ENCODE measurements at places on chromosomes 6 and 20.

- peak; percentile 81 for DNase-seq
These were observed 862 bp upstream of the TFAP2C start for GRCh38 chr20:56628015-56628872.

- DNase-seq = no peak
These were observed 364.9 kb upstream of the RSPO3 start for GRCh38 chr6:126753606-126754005.

DNA sequence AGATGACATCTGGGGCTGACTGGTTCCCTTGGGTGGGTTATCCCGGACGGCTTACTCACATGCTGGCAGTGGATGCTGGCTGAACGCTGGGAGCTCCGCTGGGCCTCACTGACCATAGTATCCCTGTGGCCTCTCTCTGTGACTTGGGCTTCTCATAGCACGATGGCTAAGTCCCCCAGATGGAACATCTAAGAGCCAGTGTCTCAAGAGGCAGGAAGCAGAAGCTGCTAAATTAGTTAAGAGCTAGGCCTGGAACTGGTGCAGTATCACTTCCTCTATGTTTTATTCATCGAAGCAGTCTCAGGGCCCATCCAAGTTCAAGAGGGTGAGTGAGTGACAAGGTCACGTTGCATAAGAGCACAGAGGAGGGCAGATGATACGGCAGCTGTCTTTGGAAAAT, 116.5 kb upstream of the LAMP5 start:
- no peak for DNase-seq

- DNase-seq = no peak
These were observed 124.5 kb upstream of the SALL4 start for GRCh38 chr20:51926670-51927305.

DNA sequence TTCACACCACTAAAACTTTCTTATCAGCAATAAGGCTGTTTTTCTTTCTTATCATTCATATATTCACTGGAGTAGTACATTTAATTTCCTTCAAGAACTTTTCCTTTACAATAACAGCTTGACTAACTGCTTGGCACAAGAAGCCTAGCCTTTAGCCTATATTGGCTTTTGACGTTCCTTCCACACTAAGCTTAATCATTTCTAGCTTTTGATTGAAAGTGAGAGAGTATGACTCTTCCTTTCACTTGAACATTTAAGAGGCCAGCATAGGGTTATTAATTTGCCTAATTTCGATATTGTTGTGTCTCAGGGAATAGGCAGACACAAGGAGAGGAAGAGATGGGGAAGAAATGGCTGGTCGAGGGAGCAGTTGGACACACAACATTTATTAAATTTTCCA, 23.6 kb downstream of the THEMIS start:
- DNase-seq = no peak

DNA sequence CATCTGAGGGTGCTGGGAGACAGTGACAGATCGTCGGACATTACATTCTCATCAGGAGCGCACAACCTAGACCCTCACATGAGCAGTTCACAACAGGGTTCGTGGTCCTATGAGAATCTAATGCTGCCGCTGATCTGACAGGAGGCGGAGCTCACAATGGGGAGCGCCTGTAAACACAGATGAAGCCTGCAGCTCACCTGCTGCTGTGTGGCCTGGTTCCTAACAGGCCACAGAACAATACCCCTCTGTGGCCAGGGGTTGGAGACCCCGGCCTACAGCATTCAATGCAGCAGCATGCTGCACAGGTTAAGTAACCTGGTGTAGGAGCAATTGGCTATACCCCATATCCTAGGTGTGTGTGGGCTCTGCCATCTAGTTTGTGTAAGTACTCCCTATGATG, 19.5 kb downstream of the ANKRD60 start:
- no peak for DNase-seq

GRCh38 chr6:167153521-167153959, 4.2 kb downstream of the GPR31 start:
- DNase-seq = no peak

DNA sequence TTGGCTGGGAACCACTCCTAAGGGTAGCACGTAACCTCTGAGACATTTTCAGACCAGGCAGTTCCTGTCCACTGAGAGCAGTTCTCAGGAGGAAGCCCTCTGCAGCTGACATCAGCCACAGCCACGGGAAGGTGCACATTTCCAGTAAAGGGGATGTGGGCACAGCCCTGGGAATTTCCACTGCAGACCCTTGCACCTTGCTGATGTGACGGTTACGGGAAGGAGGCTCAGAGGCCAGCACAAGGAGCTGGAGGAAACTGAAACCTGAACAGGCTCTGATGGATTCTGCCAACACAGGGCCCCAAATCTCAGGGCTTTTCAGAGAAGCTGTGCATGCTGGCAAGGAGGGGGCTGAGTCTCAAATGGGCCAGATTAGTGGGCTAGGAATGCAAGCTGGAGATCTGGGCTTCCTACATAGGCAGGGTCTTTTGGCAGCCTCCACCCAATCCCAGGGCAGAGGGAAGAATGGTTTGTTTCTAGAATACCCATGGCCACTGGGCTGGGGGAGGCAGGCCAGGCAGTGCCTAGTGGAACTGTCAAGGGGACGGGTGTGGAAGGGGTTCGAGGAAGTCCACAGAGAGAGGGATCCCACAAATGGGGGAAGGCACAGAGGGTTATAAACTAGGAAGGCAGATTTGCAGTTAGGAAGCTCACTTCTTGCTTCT, 14.2 kb downstream of the EBF4 start:
- no peak for DNase-seq

GRCh38 chr6:16404456-16404855, 166.1 kb downstream of the GMPR start:
- DNase-seq = no peak

DNA sequence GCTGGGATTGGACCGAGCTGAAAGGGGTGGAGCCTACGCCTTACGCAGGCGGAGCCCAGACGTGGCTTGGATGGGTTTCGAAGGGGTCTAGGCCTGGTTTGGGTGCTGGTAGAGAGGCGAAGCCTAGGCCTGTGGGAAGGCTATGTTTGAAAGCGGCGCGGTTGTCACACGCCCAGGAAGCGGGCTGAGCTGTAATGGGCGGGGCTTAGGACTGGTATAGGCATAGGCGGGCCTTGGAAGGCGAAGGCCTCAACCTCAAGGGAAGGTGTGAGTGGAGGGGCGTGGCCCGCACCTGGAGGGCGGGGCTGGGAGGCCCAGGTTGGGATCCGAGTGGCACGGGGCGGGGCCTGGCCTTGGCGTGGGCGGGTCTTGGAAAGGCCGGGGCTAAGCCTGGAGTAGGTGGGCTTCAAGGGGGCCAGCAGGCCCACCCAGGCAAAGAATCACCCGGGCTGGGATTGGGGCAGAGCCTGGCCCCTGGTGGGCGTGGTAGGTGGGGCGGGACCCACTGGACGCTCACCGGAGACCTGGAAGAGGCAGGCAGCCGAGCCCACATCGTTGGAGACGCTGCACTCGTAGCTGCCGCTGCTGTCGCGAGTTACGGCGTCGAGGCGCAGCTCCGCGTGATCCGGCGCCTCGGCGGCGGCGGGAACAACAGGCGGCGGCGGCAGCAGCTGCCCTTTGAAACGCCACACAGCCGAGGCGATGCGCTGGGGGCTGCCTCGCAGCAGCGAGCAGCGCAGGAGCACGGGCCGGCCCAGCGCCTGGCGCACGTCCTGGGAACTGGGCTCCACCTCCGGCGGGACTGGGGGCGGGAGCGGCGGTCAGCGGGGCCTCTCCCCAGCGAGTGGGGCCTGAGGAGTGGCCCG, 49.0 kb downstream of the MDGA1 start:
- no peak for DNase-seq

GRCh38 chr6:116633685-116634084, 17.4 kb downstream of the RSPH4A start:
- DNase-seq = peak; percentile 46

DNA sequence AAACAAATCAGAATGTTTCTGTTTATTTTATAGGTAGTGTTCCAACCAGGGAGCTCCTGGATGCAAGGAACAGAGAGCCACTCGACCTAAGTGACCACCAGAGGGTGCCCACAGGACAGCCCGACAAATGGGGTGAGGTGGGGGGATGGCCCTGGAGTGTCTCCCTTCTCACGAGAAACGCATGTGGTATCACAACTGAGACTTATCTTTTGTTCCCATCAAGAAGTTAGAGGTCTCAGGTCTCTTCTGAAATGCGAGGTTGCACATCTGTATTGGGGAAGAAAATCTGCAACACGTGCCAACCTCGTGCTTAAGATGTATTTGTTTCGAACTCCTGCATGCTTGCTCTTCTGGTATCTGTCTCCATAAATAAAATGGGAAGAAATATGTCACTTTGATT, 104.0 kb downstream of the ISM1 start:
- no peak for DNase-seq

GRCh38 chr6:139850512-139850911, 476.1 kb upstream of the CITED2 start:
- no peak for DNase-seq

GRCh38 chr6:33205191-33206026, 954 bp downstream of the HSD17B8 start:
- no peak for DNase-seq

DNA sequence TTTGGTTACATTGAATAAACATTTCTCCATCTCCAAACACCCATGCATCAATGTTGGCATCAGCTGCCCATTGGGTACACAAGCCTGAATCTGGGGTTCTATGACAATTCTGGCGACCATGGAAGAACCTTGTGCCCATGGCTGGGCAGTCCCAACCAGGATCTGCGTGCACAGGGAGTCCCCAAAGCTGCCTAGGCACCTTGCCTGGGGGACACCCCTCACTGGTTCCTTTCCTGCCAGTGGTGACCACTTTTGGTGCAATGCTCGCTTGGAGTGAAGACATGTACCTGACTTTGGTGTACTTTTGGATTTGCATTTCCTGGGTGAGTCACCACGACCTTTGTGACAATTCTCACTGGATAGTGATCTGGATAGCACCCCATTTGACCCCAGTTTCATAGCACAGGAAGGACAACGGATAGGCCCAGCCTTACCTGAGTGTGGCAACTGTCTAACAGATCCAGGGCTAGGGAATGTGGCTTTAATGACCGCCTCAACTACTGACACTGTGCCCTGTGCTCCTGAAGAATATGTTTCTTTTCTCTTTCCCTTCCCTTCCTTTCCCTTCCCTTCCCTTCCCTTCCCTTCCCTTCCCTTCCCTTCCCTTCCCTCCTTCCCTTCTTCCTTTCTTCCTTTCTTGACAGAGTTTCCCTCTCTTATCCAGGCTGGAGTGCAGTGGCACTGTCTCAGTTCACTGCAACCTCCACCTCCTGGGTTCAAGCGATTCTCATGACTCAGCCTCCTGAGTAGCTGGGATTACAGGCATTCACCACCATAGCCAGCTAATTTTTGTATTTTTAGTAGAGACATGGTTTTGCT, 7.1 kb downstream of the SPINT3 start:
- DNase-seq = no peak

DNA sequence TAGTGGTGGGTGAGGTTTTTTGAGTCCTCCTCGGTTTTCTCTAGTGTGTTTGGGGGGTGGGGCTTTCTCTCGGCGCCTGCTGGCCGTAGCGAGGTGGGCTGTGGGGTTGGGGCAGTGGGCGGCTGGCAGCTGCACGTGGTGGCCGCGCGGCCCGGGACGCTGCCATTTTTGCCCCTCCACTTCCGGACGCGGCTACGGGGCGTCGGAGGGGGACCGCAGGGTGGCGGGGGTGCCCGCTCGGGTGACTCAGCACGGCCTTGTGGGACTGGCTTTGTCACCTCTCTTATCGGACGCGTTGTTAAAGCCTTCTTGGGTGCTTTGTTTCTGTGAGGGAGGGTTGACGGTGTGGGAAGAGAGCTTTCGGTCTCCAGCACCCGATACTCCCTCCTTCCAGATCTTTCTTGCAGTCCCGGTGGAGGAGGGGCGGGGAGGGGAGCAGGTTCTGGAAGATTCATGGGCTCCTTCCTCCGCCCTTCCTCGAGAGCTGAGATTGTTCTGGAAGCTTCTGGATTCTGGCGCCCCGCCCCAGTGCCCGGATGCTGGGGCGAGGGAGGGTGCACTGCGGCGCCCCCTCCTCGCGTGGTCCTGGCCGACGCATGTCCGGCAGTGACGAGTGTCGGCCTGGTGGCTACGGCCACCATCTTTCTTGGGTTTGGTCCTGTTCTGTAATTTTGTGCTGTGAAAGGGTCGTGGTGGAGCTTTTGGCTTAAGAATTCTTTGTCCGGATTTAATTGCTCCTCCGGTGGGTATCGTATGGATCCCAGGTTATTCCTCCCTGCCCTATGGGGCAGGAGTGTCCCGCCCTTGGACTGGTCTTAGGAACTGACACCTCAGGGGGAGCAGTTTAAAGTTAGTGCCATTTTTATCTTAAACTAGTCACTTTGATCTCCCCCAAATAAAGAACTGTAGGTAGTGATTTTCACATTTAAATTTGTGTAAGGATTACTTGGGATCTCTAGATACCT, 719 bp downstream of the HSP90AB1 start:
- no peak for DNase-seq

DNA sequence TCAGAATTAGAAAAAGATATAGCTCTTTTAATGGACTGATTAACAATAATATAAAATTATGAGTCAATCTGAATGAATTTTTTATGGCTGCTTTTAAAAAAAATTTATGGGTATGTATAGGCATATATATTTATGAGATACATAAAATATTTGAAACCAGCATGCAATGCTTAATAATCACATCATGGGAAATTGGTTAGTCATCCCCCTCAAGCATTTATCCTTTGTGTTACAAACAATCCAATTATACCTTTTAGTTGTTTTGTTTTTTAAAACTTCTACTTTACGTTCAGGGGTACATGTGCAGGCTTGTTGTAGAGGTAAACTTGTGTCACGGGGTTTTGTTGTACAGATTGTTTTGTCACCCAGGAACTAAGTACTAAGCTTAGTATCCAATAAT, 63.4 kb upstream of the HMGCLL1 start:
- DNase-seq = no peak

DNA sequence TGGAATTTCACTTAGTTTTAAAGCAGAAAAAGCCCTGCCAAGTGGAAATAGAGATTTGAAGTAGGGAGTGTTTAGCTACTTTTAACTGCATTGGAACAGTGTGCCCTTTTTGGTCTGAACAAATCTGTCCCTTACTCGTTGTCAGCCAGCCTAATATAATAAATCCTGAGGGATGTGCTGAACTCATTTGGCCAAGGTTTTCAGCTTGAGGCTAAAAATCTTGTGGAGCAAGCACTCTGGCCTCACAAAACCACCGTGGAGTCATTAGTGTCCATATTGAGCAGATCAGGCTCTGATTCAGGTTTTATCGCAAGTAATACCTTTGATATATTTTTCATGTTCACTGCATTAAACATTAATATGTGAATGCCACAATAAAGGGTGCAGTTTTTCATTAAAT, 383.5 kb downstream of the FRK start:
- no peak for DNase-seq

DNA sequence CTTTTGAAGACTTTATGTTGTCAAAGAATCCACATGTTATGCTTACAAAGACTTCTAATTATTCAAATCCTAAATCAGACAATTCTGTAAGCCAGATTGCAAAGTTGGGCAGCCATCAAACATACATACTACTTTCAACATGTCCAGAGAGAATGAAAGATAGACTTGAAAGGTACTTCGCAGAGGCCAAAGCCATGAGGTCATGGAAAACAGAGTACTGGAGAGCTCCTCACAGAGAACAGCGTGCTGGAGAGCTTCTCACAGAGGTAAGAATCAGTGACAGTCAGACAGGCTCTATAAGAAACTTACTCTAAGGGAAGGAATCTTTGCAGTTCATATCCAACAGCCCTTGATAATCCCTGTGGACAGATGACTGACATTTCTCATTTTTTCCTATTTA, 400.2 kb downstream of the GJA1 start:
- no peak for DNase-seq

- no peak for DNase-seq
These were observed 36.9 kb upstream of the CCDC167 start for GRCh38 chr6:37536491-37537190.
